ENCODE measurements at places on chromosomes 12 and 14.

GRCh38 chr12:857611-858010 lies 91.9 kb downstream of the RAD52 start:
- no peak for DNase-seq

- no peak for DNase-seq
These were observed 3.9 kb downstream of the CDH24 start for GRCh38 chr14:23053426-23053825.

DNA sequence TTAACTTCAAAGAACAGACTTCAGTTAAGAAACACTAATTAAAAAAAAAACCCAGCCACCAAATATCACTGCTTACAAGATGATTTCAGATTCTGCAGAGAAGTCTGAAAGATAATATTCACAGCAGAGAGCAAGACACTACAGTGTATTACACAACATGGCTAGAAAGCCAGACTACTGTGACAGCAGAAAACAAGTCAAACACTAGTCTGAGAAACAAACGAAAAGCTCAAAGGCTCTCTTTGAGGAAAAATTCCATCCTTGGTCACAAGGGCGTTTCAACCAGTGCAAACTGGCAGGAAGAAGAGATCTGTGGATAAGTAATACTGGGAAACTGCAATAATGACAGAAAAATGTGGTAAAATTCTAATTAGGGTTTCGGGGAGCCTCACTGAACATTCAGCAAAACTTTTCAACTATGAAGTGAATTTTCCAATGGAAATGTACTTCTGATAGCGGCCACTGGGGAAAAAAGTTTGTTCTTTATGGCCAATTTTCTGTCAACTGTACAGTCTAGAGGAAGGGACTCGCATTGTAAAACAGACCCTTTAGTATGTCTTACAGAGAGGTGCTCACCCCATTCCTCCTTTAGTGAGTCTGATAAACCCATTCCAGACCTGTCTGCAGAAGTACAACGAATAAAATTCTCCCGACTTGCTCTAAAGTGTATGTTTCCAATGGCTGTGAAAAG lies 50.4 kb downstream of the ACADS start:
- no peak for DNase-seq

- DNase-seq: no peak
These were observed 77.1 kb upstream of the DICER1 start for GRCh38 chr14:95234426-95234825.

- no peak for DNase-seq
These were observed 30.0 kb downstream of the HCFC2 start for GRCh38 chr12:104094284-104094683.

DNA sequence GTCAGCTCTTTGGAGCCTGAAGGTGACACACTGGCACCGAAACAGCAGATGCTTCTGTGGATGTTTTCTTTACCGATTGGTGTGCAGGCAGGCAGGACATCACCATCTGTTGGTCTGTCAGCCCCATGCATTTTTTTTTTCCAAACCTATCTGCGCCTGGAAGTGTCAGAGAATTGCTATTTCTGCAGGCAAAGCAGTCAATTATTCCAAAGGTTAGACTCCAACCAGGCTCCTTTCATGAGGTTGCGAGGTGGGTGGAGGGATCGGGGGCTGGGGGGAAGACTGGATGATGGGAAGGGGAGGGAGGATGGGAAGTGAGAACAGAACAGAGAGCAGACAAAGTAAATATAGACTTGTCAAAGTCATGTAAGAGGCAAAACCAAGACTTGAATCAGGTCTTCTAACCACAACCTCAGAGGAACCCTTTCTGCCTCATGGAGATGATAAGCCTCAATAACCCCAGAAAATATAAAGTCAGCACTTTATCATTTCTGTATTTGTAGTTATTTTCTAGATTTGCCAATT lies 117.7 kb downstream of the OTOGL start:
- DNase-seq: no peak

DNA sequence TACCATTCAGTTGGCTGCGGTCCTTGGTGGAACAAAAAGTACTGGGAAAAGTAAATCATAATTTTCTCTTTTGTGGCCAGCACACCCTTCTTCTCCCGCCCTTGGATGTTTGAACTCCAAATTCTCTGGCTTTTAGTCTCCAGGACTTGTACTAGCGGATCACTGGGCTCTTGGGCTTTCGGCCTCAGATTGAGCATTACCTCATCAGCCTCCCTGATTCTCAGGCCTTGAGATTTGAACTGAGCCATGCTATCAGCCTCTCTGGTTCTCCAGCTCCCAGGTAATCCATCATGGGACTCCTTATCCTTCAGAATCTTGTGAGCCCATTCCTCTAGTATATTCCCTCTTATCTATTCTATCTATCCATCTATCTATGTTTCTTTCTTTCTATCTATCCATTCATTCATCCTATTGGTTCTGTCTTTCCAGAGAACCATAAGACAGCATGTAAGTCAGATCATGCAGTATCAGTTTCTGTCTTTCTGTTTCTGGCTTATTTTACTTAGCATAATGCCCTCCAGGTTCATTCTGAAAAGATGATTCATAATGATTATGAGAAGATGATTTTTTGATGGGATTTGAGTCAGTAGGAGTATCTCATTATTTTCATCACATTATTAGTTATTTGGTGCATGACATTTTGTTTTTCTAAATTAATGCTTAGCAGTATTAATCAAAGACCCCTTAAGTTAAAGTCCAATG lies 814.9 kb downstream of the LRFN5 start:
- no peak for DNase-seq
